Posterior cingulate gyrus (tissue), 11 donors: ENCODE measurements at places on chromosomes 2 and 18.

DNA sequence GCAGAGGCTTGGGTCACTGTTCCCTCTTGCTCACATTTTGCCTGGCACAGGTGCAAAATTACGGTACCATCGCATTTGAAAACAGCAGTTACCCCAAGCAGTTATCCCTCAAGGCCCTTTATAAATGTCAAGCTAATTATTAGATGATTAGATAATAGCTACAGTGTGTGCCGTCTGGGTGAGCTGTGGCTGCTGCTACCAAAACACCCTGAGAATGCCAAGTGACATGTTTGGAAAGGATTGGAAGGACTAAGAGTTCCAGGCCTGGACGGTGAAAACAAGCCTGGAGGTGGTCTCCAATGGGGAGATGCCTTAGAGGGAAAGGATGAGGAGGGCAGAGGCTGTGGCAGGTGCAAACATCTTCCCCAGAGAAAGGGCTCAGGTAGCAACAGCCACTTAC is 120.6 kb downstream of the CAPN13 start:
- no peak for DNase-seq

DNA sequence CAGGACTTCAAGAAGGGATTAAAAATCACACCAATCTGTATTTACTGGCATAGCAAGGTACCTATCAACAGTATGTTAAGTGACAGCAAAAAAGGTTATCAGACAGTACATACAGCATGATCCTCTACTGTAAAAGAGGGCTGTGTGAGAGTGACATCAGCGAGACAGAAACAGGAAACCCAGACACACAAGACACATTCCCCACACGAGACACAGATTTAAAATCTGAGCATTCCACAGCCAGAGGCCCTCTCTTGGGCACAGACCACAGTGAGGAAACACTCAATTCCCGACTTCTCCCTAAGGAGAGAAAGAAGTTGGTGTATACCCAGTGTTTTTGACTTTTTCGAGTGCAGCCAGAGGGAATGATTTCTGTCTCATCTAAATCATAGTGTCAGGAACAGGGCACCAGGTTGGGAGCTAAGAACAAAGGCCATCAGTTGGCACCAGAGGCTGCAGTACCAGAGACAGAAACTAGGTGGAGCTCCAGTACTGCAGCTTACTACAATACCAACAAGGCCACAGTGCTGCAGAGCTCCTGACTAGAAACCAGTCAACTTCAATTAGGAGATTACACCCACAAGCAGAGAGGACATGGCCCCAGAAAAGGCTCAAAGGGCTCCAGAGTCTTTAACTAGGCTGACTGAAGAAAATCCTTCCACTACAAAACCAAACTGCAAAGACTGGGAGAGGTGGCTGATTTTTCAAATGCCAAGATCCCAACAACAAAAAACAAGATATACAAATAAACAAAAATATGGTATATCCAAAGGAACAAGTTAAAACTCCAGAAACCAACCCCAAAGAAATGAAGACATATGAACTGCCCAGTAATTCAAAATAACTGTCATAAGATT is 41.0 kb downstream of the UNC50 start:
- peak; percentile 77 for DNase-seq

- DNase-seq = no peak
These were observed 156.8 kb upstream of the TTC39C start for GRCh38 chr18:23857756-23858155.

DNA sequence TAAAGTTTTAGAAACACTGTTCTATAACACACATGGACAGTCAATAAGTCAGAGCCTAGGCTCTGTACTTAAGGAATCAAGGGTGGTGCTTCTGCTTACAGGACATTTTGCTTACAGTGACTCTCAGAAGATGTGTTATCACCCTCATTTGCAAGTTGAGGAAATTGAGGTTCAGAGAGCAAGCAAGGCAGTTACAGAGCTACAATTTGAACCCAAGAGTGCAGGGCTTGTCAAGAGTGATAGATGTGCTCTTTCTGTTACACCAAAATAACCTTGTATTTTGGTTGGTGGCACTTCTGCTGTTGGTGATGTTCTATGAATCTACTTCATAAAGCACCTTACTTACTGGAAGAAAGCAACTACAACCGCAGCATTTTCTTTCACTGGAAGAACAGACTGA is 170.2 kb downstream of the THADA start:
- no peak for DNase-seq

DNA sequence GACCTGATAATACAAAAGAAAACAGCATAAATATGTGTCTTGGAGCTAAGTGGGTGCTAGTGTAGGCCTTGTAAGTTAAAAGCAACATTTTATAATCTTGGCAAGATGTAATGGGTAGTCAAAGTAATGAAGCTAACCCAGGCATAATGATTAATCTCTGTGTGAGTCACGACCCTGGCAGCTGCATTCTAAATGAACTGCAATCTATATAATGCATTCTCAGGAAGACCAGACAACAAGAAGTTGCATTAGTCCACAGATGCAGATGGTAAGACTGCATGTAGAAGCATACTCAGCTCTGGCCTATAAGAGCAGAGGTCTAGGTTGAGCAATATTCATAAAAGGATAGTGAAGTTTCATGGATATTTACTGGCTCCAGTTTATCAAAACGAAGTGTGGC is 85.6 kb upstream of the ETAA1 start:
- no peak for DNase-seq

DNA sequence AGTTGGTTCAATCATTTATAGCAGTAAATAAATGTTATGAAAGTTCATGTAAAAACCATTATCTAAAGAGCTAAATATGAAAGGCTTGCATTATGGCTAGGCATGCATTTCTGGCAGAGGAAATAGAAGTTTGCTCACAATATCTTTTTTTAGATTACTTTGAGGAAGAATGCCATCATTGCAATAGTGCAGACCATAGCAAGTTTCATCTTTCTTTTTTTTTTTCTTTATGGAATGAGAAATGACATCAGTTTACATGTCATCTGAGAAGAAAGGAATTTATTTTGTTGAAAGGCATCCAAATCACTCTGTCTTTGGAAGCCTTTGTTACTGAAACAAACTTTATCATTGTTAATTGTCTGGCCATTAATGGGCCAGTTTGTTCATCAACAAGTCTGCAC is 74.5 kb upstream of the NCKAP5 start:
- DNase-seq = no peak

GRCh38 chr2:238387332-238387731 is 39.4 kb upstream of the ASB1 start:
- no peak for DNase-seq

GRCh38 chr18:61371111-61371510 is 37.9 kb downstream of the CDH20 start:
- DNase-seq = no peak

GRCh38 chr2:102473020-102473419 is at the start of gene SLC9A4:
SLC9A4 (plus strand) TSS chr2:102473226; CDS start chr2:102473760, 534 bp downstream.
- peak; percentile 14 for DNase-seq

GRCh38 chr2:8376603-8377410 is 305.0 kb upstream of the ID2 start:
- no peak for DNase-seq

DNA sequence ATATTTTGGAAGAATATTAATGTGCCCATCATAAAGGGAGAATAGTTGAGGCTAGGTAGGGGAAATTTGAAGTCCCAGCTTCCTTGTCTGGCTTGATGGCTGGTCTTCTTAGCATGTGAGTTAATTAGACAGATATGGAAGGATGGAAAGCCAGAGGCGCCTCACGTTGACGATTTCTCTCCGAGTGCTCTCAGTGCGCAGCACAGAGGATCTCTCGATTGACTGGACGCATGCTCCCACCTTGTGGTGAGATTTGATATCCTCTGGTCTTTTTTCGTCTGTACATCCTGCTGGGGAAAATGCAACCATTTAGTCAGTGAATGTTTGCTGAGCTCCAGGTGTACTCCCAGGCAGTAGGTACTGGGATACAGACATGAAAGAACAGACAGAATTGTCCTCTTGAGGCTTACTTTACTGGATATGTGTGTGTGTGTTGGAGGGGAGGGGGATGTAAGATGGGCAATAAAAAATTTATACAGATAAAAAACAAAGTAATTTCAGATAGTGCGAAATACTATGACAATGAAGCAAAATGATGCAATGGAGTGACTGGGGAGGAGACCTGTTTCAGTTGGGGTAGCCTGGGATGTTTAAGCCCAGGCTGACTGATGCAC is 66.9 kb upstream of the ZNG1B start:
- peak; percentile 78 for DNase-seq

- no peak for DNase-seq
These were observed 23.9 kb downstream of the ACKR3 start for GRCh38 chr2:236593531-236593930.

DNA sequence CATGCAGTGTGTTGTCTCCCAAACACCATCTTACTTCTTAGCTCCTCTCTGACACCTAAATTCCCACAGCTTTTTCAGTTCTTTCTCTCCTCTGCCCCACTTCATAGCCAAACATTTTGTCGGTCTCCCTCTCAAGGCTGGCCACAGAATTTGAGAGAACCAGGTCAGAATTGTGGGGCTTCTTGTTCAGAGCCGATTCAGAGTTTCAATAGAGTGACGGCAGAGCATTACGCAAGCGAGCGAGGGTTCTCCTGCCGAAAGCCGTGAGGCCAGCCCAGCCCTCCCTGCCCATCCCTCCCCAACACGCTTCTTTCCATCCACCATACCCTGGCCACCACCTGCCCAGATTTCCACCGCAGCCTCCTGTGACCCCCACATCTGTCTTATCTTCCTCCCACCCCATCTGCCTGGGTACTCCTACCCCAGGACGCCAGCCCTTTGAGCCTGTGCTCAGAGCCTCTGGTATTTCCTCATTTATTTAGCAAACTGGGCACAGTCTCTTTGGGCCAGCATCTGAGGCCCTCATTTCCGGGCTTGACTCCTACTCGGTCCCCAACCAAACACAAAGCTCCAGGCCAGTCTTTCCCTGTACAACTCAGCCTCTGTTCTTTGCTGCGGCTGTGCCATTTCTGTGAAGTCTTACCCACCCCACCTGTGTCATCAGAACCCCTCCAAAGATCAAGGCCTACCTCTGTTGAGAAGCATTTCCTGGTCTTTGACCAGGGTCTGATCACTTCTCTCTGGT is 70.0 kb upstream of the MAP4K4 start:
- DNase-seq = no peak

DNA sequence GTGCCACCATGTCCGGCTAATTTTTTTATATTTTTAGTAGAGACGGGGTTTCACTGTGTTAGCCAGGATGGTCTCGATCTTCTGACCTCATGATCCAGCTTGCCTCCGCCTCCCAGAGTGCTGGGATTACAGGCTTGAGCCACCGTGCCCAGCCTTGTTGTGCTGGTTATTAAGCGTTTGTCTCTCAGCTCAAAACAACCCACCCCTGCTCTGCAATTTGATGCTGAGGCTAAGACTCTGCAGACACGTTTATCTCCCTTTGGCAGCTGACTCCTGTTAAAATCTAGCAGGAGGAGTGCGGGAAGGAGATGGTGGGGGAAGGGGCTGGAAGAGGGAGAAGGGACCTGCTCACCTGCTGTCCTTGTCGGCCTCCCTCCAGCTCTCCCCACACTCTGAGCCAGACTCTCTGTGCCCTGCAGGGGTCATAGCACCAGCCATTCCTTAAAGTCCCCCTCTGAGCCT is 29.9 kb upstream of the IMPA2 start:
- DNase-seq = no peak

DNA sequence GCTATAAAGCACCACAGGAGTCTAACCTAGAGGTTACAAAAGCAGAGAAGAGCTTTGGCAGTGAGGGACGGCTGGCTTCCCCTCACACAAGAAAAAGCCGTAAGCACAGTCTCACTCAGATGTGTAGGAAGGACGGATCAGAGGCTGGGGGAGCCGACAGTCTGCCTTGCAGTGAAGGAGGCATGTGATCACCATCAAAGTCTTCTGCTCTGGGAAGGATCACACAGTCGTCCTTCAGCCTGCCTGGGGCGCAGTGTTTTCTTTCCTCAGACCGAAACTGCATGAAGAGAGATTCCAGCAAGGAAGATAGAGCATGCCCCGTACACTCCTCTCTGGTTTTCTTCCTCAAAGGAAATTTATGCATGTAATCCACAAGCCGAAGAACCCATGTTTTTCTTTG is 24.1 kb downstream of the GATA6 start:
- DNase-seq = no peak

DNA sequence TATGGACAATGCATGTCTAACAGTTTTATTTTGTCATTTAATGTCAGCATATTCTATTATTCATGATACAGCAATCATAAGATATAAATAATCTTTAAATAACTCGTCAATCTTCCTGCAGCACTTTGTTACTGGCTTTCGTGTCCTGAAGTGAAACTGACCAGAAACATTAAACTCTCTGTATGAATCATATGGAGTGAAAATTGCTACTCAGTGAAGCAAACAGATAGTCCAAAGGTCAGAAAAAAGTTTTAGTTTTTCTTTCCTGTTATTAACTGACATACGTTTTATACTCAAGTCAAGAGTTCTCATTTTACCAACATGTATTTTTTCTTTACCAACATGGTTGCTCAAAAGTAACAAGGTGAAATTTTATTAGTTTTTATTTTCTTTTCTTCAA is 106.8 kb upstream of the GALNT5 start:
- no peak for DNase-seq

DNA sequence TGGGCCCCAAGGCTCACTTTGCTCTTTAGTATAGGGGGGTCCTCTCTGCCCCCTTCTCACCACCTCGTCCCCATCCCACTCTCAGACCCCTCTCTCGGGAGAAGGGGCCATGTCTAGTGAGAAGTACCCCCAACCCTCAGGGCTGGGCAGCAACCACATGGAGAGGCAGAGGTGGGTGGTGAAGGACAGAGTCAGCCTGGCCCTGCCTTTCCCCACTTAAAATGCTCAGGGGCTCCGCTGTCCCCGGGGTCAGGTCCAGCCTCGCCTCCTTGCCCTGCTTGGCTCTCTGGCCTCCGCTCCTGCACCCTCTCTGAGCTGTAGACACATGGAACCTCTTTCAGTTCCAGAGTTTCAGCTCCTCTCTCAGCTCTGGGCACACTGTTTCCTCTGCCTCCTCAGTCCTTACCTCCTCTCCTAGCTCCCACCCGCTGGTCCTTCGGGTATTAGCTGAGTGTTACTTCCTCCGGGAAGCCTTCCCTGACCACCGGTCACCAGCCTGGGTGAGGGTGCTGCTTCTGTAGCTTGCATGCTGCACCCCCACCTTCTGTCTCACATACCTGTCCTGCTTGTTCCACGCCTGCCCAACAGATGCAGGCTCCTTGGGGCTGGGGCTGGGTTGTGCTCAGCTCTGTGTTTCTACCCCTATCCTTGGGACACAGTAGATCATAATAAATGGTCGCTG is 79.5 kb upstream of the OTOF start:
- no peak for DNase-seq

DNA sequence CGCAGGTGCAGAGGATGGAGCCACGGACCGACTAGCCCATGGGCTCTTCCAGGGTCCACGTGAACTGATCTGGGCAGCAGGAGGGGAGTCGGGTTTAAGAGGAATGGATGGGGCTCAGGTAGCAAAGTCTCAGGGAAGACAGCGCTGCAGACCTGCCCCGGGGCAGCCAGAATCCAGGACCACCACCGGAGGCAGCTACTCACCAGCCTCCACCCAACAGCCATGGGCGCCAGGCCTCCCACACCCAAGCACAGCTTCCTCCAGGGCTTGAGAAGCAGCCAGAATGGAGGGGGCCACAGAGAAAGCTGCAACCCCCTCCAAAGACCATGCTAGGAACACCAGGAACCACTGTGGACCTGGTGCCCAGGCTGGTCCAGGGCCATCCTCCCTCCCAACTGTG is 164.3 kb downstream of the TWIST2 start:
- DNase-seq = no peak
